ENCODE measurements at places on chromosomes 2 and 18.

- DNase-seq, result peak; percentile 65
Observed at GRCh38 chr2:196959734-196960338, 33.3 kb upstream of the PGAP1 start.

- DNase-seq, result no peak
Observed at GRCh38 chr2:70479816-70480215, 73.8 kb downstream of the TGFA start.

DNA sequence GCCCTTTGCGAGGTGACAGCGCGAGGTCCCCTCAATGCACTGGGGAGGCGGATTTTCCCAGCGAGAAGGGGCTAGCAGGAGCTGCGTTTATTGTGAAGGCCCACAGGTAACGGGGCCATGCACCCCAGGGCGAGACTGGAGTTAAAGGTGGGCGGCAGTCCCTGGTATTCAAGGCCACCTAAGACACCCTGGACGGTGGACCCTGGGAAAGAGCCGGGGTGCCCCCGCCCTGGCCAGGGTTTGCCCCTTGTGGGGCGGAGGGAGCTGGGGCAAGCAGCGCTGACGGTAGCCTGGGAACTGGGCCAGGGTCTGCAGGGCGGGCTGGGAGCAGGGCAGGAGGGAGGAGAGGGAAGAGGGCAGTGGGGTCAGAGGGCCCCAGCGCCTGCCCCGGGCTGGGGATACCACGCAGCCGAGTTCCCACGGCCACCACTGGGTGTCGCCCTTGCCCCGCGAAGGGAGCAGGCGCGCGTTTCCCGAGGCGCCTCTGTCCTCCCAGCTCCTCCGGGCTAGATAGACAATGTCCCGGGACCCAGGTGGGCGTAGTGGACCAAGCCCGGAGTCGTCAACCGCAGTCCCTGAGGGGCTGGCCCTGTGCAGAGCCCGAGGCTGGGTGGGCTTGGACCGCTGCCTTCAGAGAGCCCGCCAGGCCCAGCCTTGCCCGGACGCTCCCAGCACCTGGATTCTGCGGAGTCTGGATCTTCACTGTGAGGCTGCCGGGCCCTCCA, 80.2 kb downstream of the SMAD4 start:
- peak; percentile 9 for DNase-seq

- no peak for DNase-seq
Observed at GRCh38 chr2:188965563-188965962, 8.6 kb upstream of the COL3A1 start.

DNA sequence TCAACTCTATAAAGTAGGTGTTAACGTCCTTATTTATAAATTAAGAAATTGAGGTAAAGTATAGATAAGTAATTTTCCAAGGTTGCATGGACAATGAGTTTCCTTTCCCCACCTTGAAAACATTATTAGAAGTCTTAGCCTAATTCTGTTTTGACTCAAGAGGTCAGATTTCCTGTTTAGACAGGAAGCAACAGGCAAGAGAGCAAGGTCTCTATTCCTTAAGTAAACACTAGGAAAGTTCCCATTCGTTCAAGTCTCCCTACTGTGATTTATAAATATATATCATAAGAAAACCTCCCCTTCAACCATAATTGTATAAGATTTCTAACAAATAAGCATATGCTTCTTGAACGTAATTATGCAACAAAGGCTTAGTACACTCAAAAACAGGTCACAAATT, 40.3 kb downstream of the CLASP1 start:
- DNase-seq, result no peak

DNA sequence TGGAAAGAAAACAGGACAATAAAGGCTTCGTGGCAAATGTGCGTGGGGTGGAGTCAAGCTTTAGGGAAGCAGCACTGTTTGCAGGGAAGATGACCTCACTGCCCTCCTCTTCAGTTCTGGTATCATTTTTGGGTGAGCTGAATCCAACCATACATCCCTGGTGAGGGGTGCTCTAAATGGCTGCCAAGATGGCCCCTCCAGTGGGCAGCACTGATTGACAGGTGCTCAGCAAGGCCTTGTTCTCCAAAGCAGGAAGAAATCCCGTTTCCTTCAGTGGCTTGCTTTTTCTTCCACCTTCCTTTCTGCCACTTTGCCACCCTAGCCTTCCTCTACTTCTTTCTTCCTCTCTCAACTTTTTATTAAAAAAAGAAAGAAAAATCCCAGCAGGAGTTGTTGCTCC, 132.8 kb upstream of the SP5 start:
- no peak for DNase-seq

DNA sequence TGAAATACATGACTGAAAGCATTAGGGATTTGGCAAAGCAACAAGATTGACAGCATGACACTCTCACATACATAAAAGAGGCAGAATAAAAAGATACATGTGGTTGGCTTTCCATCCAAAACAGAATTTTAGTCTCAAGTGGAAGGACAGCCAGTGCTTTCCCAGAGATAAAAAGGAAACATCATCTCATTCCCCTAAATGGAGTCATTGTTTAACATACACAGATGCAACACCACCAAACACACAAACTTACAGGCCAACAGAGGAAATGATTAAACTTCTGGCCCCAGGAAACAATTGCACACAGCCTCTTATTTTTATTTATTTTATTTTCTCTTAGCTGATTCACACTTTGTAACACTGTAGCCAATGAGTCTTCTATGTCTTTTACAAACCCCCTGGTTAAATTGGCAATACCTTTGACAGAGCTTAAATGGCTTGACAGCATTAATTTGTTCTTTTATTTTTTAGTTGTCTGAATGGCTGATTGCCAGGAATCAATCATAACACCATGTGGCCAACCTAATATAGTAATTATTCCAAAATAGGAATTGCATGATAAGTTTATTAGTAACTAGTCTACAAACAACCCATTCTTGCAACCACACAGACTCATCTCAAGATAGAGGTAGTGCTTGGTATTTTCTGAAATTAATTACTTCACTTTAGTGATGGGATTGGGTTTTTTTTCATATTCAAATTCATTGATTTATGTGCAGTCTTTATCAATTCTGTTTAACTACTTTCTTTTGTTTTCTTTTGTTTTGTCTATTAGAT, 190.5 kb downstream of the RND3 start:
- DNase-seq, result peak; percentile 67

- peak; percentile 21 for DNase-seq
Observed at GRCh38 chr18:316393-316792, 48.5 kb upstream of the THOC1 start.

DNA sequence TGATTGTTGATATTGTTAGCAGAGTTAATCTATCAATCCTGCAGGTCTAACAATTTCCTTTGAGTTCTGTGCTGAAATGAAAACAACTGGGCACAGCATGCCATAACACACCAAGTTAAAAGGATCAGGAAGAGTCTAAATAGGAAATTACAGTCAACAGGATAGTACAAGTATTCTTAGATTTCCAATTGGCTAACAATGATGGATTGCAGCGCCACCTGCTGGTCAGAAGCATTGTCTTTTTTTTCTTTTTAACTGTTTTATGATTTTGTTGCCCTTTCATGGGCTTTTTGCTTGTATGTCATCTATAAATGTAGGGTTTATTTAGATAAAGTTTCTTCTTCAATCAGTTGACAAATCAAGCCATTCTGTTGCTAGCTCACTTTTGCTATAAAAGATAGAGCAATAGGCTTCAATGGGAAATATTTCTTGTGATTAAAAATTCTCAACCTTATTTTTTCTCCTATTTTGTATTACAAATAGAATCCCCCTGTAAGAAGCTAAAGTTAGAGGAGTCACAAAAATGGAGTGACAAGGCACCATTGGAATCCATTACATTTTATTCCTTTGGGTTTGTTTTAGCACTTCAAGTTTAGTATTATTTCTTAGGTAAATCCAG, 40.8 kb upstream of the RPRM start:
- DNase-seq, result peak; percentile 11

DNA sequence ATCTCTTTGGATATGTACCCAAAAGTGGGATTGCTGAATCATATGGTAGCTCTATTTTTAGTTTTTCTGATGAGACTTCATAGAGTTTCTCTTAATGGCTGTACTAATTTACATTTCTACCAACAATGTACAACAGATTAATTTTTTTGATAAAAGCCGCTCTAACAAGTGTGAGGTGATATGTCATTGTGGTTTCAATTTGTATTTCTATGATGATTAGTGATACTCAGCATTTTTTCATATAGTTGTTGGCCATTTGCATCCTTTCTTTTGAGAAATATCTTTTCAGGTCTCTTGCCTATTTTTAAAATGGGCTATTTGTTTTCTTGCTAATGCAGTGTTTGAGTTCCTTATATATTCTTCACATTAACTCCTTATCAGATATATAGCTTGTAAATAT, 4.3 kb downstream of the IL18RAP start:
- DNase-seq, result no peak

- no peak for DNase-seq
Observed at GRCh38 chr2:85780316-85781012, 26.7 kb downstream of the ATOH8 start.

GRCh38 chr2:109284826-109285225, 155.8 kb downstream of the SH3RF3 start:
- DNase-seq, result peak; percentile 65

DNA sequence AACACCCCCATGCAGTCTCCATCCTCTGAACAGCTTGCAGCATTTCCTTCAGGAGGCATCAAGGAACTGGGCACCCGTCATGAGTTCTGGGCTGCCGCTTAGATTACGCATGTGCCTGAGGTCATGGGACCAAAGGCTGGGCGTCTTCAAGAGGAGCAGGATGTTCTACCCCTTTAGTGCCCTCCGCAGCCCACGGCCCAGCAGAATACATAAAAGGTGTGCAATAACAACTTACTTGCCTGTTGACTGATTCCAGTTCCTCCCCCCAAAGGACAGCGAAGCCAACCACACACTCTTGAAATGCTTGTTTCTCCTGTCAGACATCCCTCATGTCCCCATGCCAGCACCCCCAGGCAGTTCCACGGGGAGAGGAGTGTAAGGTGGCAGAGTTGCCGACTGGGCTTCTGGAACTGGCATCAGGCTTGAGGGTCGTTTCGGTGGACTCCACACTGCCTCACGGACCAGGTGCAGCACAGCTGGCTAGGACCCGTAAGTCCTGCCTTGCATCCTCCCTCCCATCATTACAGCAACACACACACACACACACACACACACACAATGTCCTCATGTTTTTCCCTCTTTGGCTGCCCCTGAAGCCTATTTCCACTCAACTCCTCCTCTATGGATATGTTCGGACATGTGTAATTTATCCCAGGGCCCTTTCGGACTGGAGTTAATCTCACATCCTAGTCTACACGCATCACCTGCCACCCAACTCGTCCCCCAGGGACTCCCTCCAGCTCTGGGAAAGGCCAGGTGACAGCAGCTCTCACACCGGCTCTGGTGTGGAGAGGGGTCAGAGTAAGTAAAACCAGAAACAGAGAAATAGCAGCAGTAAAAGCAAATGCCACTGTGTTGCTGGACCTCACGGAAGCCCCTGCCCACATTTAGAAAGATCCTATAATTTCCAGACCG, 200.7 kb downstream of the BCL11A start:
- DNase-seq, result no peak

DNA sequence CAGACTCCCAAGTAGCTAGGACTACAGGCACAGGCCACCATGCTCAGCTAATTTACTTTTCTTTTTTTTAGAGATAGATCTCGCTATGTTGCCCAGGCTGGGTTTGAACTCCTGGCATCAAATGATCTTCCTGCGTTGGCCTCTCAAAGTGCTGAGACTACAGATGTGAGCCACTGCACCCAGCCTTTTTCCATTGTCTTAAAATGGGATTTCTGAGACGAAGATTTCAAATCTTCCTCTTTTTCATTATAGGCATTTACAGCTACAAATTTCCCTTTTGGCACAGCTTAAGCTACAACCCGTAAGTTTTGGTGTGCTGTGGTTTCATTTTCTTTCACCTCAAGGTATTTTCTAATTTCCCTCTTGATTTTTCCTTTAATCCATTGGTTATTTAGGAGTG, 8.6 kb downstream of the GNLY start:
- DNase-seq, result no peak

DNA sequence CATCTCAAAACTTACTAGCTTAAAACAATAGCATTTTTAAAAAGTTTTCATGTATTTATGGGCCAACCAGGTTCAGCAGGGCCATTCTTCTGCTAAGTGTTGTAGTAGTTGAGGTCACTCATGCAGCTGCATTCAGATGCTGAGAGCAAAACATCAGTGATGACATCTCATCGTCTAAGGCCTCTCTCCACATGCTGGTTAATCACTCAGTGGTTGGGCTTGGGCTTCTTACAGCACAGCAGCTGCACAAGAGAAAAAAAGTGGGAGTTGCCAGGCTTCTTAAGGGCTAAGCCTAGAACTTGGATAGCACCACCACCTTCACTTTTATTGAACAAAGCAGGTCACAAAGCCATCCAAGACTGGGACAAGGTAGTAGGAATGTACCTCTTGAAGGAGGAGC, 190.3 kb downstream of the IRS1 start:
- DNase-seq, result peak; percentile 66

- no peak for DNase-seq
Observed at GRCh38 chr2:136378712-136379595, 261.0 kb upstream of the CXCR4 start.

GRCh38 chr2:121284463-121285449, at the start of gene TFCP2L1:
TSS of gene TFCP2L1 (minus strand) at chr2:121285202. CDS start at chr2:121285109, 93 bp downstream.
- DNase-seq, result no peak

- no peak for DNase-seq
Observed at GRCh38 chr2:38876407-38876806, 631 bp downstream of the MORN2 start.

All from fibroblast of gingiva (primary cell).